ENCODE measurements at places on chromosomes 1 and 21.
A peak's percentile ranks its signal among the peaks of the same experiment; 100 is the strongest.

DNA sequence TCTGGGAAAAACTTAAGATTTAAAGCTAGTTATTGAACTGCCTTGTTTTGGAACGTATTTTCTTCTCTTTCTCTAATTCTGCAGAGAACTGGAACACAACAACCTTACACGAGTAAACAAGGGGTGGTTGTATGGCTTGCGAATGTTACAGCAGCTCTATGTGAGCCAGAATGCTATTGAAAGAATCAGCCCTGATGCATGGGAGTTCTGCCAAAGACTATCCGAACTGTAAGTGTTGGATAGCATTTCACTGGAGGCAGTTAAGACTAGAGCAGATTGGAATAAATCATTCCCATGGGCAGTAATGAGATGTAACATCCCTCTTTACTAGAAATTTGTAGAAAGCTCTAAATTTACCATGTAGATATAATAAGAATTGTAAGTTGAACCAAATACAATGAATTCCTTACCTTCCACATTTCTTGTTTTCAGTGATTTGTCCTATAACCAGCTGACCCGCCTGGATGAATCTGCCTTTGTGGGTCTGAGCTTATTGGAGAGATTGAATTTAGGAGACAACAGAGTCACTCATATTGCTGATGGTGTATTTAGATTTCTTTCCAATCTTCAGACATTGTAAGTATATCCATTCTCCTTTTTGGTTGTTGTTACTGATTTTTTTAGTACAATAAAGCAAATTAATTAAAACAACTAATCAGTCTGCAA lies 22.9 kb downstream of the LRIG2 start:
- DNase-seq = no peak

- peak; percentile 85 for DNase-seq
These were observed 8.6 kb downstream of the TPM3 start for GRCh38 chr1:154183046-154183915.

- DNase-seq = no peak
These were observed 975.6 kb downstream of the NCAM2 start for GRCh38 chr21:21973806-21974205.

DNA sequence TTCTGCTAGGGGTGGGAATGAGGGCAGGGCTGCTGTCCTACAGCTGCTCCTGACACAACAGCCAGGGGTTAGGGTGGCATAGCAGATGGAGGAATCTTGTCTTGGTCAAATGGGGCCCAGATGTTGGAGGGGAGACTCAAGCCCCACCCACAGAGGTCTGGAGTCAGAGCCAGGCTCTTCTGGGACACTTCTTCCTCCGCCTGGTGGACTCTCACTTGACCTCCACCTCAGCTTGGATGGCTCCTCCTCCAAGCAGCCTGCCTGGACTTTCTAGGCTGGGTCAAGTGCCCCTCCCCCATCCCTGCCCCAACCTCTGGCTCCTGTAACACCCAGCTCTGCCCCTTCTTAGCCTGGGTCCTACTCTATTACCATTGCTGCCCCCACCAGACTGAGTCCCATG lies 35.5 kb downstream of the EPHA2 start:
- DNase-seq = no peak

GRCh38 chr1:229092377-229093237 lies 178.3 kb upstream of the RAB4A start:
- no peak for DNase-seq

- DNase-seq = no peak
These were observed 14.9 kb upstream of the RAB42 start for GRCh38 chr1:28577052-28577678.

DNA sequence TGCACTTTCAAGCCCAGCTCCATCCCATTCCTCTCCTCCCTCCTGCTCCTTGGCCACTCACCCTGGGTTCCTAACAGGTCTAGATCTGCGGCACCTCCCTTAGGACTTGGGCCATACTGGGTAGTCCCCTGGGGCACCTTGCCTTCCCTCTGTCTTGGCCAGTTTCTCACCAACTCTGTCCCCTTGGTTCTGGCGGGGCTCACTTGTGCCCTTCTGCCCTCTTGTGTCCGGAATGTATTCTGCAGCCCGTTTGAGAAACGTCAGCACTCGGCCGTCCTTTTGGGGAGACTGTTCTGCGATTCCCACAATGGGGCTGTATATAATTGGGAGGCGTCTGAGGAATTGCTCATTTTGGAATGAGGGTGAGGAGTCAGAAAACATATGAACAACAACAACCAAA lies 162.4 kb downstream of the ZSCAN20 start:
- DNase-seq = no peak

DNA sequence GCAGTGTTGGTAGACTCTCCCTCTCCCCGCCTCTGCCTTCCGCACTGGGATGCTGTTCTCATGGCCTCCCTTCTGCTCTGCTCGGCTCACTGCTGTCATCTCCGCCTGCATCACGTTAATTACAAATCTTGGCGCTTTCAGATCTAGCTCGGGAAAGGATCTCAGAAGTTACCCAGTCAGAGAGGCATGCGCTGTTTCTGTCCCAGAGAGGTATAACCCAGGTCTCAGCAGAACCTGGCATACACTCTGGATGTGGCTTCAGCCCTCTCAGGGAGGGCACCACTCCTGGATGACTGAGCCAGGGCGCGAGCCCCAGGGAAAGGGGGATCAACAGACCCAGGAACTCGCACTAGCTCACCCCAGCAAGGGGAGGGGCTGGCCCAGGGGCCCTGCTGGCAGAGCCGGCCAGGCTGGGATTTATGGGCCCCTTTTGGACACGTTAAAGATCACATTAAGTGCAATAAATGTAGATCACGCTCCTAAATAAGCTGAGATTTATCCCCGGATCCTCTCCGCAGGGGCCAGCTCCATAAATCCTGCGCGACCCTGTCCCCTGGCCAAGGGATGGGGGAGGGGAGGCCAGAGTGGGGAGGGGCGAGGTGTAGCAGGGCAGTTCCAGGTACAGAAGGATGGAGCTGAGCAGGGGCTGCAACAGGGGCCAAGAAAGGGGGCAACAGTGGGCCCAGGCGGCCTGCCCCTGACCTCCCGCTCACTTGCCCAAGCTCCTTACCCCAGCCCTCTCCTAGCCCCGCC lies 101.3 kb upstream of the ZBTB40 start:
- DNase-seq = no peak

- DNase-seq = no peak
These were observed 6.7 kb upstream of the RNASEL start for GRCh38 chr1:182595641-182596240.

DNA sequence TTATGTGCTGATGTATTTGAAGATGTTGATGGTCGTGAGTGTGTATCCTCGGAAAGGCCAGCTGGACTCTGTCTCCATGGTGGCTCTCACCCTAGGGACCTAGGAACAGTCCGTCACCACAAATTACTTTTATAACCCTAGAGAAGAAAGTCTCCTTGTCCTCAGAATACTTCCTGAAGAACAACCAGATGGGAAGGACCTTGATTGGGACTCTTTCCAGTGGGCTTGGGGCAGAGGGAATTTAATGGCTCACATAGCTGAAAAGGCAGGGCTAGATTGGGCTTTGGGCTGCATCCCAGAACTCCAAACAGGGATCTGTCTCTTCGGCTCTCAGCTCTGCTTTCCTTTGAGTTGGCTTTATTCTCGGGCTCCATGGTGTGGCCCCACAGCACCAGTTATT lies 90.8 kb downstream of the TBX19 start:
- no peak for DNase-seq

GRCh38 chr1:185316163-185317033 lies 645 bp downstream of the IVNS1ABP start:
- peak; percentile 76 for DNase-seq

Measured in stimulated activated CD4-positive, alpha-beta T cell treated with anti-CD3 and anti-CD28 coated beads, Interleukin-1b, Interleukin-23, amount 100 ng/mL, for 1 hour (primary cell).